ENCODE measurements at places on chromosomes 7 and 10.

DNA sequence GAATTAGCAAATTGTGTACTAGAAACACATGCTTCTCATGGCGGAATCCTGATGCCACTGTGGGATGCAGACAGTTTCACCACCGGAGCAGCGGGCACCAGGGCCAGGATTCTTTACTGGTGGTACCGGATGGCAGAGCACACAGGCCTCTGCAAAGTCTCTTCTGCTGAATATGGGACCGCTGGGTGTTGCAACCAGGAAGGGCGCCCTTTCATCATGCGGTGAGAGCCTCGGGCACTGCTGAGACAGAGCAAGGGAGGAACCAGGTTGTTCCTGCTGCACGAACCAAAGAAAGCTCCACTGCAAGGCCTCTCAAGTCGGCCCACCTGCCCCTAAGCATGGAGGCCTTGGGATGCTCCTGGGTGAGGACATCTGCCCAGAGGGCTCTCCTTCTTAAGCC, 57.0 kb upstream of the NMT2 start:
- no peak for DNase-seq

GRCh38 chr10:114044247-114045135, 825 bp downstream of the ADRB1 start:
- no peak for DNase-seq

- no peak for DNase-seq
These were observed 66.5 kb downstream of the UNCX start for GRCh38 chr7:1298931-1299885.

GRCh38 chr7:19304086-19304485, 158.9 kb upstream of the FERD3L start:
- DNase-seq = no peak

DNA sequence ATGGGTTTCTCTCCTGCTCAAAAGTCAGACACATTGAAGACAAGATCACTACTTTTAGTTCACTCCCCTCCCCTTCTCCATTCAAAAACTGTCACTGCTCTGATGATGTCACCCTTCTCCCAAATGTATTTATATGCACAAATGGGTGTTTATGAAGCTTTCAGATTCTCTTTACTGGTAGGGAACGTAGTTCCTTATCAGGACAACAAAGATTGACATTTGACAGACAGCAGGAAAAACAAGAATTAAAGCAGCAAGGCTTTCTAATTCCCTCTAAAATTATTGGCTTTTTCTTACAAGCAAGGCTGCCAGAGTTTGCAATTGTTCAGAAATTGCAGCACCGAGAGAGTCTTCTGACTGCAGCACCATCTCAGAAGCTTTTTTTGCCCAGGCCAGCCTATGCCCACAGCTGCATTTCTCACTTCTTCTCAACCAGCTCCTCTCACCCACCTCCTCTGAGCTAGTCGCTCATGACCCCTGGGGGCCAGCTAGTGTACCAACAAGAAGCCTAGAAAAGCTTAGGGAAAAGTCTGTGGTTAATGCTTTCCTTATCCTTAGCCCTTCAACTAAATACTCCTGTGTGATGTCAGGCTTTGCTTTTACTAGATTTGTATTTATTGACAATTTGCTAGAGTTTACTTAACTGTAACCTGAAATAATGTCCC, 265.1 kb downstream of the HTR7 start:
- DNase-seq = peak; percentile 42

DNA sequence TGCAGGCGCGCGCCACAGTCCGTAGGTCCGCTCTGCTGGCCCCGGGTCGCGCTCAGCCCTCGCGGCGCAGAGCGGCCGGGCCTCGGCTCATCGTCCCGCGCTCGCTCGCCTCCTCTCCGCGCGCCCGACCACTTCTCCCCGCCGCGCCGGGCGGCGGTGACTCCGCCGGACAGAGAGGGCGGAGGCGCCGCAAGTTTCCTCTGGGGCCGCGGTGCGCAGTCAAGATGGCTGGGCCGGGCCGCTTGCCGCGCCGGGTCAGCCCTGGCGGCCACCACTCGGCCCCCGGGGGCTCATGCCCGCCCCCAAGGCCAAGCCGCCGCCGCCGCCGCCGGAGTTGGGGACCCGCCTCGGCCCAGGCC, 441 bp downstream of the FZD8 start:
- no peak for DNase-seq

GRCh38 chr10:124978376-124978725, 36.4 kb downstream of the ZRANB1 start:
- no peak for DNase-seq

GRCh38 chr7:148664324-148664723, 34.4 kb upstream of the CUL1 start:
- no peak for DNase-seq

DNA sequence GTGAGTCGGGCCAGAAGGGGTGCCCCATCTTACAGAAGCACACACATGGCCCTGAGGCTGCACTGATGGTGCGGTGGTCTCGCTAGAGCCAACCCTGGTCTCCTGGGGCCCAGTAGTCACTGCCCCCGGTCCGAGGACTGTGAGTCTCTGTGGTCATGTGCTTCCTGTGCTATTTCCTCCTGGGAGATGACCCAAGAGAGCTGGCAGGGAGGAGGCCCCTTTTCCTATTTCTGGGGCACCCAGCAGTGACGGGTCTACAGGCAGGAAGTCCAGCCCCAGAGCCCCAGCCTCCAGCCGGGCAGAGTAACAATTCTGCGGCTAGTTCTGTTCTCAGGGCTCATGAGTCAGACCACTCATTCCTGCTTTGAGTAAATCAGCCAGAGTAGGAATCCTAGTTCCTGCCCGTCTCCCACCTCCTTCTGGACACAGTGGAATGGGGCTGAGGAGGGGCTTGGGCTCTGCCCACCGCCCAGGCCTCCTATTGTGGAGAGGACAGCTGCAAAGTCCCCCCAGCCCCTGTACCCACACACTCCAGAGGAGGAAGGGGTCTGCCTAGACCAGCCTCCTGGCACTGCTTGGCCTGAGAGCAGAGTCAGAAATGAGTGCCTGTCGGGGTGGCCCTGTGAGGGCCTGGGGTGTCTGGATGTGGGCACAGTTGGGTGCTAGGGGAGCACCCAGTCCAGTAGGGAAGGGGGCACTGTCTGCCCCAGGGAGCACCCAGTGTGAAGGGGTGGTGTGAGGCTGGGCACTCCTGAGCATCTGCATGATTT, 80.5 kb upstream of the PPIF start:
- no peak for DNase-seq

DNA sequence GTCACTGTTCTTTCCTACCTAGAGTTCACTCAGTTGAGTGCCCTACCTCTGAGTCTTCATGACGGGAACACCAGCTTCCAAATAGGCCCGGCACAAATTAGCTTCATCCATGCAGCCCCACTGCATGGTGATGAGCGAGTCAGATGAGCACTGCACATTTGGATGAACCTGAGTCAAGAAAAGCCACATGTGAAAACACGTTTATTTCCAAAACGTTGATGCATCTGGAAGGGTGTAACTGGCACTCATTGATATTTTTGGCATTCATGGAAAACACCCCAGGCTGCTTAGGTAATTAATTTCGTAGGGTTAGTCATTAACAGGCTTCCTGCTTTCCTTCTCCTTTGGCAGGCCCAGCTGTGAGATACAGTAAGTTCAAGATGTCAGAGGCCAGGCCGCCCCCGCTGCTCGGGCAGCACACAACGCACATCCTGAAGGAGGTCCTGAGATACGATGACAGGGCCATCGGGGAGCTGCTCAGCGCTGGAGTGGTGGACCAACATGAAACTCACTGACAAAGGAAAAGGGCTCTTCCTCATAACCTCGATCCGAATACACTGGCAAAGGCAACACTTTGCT, 725.2 kb downstream of the SUGCT start:
- no peak for DNase-seq

GRCh38 chr7:42753811-42754363, 158.0 kb downstream of the C7orf25 start:
- no peak for DNase-seq

GRCh38 chr7:82677493-82677892, 233.9 kb upstream of the CACNA2D1 start:
- no peak for DNase-seq

DNA sequence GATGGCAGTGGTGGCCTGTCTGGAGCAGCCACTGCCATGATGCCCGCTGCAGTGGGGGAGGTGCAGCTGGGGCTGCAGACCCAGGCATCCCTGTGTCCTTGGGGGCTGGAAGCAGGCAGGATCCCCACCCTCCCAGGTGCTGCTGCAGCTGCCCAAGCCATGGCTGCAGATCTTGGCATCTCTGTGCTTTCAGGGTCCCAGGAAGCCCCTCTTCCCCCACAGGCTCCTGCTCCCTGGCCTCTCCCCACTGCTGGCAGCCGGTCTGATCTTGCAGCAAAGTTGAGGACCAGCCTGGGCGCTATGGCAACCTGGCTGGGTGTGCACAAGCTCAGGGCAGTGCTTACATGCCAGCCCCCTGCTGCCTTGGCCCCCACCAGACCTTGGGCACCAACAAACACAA, 78.5 kb downstream of the SAMD9 start:
- DNase-seq = no peak

- no peak for DNase-seq
These were observed 21.7 kb upstream of the MACC1 start for GRCh38 chr7:20238754-20239324.

GRCh38 chr7:128869138-128869943, 6.7 kb downstream of the ATP6V1F start:
- DNase-seq = peak; percentile 43

GRCh38 chr10:126250045-126250444, 138.2 kb downstream of the ADAM12 start:
- no peak for DNase-seq

- no peak for DNase-seq
These were observed 498 bp upstream of the CALHM2 start for GRCh38 chr10:103452506-103453230.

- no peak for DNase-seq
These were observed 3.6 kb downstream of the ADGRA1 start for GRCh38 chr10:133091316-133091715.

- no peak for DNase-seq
These were observed 75.8 kb upstream of the MRLN start for GRCh38 chr10:59829024-59829423.

GRCh38 chr10:126904516-126904817, 761 bp upstream of the DOCK1 start:
- DNase-seq = no peak

DNA sequence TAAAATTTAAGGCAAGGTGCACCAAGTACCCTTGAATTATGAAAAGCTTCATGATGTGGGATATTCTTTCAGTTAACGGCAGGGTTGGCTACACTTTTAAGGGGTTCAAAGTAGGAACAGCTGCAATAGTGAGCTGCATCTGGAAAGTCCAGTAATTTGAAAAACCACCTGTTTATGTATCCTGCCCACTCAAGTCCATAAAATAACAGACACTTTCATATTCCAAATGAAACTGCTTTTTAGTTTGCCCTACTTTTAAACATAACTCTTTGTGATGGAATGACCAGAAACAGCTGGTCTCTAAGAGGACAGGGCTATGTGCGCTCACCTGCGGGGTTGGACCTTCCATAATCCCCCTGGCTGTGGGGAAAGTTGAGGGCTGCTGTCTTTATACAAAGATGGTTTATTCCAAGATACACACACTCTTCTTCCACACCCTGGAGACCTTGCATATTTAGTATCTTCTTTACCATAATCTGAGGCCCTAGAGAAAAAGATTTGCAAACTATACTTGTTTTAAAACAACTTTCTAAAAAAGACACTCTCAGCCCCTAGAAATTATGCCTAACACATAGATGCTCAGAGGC, 7.4 kb downstream of the CAV1 start:
- DNase-seq = no peak

GRCh38 chr10:34360984-34361383, 454.1 kb downstream of the PARD3 start:
- no peak for DNase-seq

- no peak for DNase-seq
These were observed at the start of gene CARD11 for GRCh38 chr7:3043544-3044371. Gene CARD11, minus strand, starts transcription at chr7:3043867. Its CDS starts 85,361 bp downstream, at chr7:2958506.

DNA sequence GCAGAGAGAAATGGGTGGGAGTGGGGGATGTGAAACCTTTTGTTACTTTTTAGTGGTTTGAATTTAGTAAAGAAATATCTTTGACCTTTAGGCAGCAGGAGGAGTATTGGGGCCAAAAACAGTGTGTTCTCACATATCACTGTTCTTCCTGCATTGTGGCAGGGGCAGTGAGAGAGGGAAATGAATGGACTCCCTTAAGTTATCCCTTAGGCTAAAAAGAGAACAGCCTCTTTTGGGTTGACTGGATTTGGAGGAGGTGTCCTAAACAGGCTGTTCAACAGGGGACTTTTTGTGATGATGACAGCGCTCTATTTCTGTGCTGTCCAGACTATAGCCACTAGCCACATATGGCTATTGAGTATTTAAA, 22.3 kb downstream of the ZNF775 start:
- no peak for DNase-seq

- no peak for DNase-seq
These were observed 411.0 kb downstream of the PTPRN2 start for GRCh38 chr7:158176561-158177173.

All from liver (tissue), 10 donors.